ENCODE measurements at places on chromosomes 4 and X.

GRCh38 chrX:9614016-9614415 lies 149.2 kb downstream of the TBL1X start:
- no peak for DNase-seq

DNA sequence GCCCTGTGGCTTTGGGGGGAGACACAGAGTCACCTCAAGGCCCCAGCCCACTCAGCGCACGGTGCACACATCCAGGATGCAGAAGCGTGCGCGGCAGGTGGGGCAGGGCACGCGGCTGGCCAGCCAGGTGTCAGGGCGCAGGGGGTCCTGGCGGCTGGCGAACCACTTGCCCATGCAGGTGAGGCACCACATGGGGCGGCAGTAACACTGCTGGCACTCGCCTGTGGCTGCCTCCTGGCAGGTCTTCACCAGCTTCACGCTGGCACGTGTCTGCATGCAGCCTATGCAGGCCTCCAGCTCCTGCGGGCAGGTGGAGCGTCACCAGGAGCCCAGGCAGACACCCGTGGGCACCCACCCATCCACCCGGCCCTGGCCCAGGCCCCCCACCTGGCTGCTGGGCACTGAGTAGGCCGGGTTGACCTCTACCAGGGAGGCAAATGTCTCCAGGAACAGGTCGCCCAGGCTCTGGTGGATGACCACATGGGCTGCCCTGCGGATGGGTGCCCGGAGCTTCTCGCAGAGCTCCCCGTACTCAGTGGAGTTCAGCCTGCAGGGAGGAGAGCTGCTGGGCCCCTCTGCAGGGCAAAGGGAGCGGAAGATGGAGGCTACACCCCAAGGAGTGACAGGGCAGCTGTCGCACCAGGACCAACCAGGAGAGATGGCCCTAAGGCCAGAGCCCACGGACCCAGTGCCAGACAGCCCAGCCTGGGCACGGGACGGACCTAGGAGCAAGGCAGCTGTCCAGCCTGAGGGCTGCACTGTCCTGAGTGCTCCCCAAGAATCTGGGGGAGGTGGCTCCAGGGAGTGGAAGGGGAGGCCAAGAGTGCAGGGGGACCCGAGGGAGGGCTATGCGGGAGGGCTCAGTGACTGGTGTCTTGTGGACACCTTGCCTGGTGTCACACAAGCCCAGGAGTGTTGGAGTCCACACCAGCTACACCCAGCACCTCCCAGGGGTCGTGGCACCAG lies 3.7 kb downstream of the TMEM129 start:
- no peak for DNase-seq

GRCh38 chr4:145776208-145776607 lies 96.3 kb downstream of the C4orf51 start:
- no peak for DNase-seq

DNA sequence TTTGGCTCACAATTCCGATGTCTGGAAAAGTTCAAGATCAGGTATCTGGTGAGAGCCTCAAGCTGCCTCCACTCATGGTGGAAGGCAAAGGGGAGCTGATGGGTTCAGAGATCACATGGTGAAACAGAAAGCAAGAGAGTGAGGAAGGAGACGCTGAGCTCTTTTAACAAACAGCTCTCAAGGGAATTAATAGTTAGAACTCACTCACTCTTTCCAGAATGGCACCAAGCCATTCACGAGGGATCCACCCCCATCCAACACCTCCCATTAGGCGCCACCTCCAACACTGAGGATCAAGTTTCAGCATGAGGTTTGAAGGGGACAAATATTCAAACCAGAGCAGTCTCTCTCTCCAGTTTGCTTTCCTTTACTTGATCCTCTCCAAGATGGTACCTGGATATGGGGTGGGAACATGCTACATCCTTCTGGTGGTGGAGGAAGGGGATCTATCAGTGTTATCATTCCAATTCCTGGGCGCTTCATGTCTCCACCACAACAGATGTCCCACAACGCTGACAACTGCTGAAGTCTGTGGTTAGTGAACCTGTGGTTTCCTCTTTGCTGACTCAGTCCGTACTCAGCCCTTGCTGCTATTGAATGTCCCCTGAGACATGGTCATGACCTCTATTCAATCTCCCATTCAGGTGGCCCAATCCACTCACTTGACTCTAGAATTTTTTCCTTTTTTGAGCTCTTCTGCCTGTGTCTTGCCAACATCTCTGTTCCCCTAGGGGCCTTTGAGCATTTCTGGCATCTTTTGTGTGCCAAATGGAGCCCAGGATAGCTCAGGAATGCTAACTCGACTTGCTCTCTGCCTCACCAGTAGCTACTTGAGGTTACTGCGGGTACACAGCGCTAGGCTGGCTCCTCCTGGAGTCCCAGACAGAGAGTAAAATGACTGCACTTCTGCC lies 395.2 kb downstream of the MID1IP1 start:
- no peak for DNase-seq

DNA sequence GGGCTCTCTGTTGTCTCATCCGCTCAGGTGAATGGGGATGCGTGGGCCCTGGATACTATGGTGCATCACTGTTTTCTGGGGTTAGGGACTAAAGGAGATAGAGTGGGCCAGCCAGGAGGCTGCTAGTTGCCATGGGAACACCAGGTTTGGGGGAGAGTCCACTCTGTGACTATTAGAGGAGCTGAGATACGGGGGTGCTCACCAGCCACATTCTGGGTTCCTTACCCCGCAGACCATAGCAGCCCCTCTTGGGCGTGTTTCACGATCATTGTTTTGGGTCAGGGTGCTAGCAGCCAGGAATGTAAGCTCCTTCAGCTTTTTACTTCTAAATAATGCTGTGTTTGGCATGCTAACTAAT lies 4.6 kb downstream of the EFNB1 start:
- no peak for DNase-seq

DNA sequence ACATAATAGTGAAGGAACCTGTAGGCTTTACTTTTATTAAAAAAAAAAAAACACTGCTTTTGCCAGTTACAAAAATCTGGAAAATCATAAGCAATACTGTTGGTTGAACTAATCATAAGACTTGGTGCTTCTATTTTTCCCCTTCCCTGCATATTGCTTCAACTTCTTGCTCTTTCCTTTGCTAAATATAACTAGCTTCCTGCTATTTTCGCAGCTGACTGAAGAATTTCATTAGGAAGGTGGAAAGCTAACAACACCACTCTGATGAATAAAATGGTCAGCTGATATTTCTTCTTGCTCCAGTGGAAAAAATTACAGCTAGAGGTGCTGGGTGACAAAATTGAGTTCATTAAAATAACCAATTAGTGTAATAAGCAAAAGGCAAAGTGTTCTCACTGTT lies 39.3 kb downstream of the MEPE start:
- DNase-seq = no peak

GRCh38 chr4:13611283-13611842 lies 16.2 kb downstream of the BOD1L1 start:
- peak; percentile 6 for DNase-seq

DNA sequence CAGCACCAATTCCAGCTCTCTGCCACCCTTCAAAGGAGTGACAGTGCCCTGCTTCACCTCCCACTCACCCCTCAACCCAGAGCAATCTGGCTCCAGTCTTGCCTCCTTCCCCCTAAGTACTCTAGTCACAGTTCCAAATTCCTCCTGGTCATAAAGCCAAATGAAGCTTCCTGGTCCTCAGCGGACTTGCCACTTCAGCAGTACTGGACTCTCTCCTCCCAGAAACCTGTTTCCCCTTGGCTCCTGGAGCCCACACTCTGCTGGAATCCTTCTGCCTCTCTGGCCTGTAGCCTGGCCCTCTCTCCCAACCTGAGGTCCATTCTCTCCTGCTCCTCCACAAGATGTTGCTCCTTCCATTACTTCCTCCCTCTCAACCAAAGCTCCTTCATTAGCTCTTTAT lies 52.6 kb upstream of the MTM1 start:
- DNase-seq = no peak

- no peak for DNase-seq
These were observed 25.2 kb downstream of the NYX start for GRCh38 chrX:41472231-41472815.

DNA sequence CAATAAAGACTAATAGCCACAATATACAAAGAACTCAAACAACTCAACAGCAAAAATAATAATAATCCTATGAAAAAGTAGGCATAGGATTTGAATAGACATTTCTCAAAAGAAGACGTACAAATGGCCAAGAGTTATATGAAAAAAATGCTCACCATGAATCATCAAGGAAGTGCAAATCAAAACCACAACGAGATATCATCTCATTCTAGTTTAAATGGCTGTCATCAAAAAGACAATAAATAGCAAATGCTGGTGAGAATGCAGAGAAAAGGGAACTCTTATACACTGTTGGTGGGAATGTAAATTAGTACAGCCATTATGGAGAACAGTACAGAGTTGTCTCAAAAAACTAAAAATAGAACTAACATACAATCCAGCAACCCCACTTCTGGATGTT lies 18.8 kb downstream of the TLR6 start:
- DNase-seq = no peak

DNA sequence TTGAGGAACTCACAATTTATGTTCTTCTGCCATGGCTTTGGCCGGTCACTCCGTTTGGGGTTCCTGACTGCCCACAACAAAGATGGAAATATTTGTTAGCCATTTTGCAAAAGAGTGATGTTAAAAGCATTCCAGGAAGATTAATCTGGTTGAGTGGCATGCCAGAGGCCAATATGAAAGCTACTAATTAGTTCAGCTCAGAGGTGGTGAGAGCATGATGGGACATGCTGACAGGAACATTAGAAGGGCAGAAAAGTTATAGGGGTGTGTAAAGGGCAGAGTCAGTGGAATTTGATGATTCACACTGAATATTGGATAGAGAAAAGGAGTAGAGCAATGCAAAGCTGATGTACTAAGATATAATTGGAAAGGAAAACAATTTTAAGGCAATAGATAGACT lies 94.4 kb downstream of the TLL1 start:
- DNase-seq = no peak

DNA sequence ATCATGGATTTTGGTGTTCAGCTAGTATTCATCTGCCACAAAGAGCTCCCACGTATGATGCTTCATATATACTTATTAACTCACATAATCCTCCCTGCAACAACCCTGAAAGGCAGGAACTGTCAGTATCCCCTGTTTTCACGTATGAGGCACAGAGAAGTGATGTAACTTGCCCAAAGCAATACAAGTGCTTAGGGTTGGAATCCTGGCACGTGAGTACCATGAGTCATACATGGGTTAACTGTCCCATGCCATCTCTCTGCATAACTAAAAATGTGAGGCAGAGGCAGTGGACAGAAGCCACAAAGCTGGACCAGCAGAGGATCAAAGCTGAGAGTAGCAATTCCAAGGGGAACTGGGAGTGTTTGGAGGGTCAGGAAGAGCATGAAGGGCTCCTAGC lies 35.7 kb upstream of the EGFL6 start:
- no peak for DNase-seq

DNA sequence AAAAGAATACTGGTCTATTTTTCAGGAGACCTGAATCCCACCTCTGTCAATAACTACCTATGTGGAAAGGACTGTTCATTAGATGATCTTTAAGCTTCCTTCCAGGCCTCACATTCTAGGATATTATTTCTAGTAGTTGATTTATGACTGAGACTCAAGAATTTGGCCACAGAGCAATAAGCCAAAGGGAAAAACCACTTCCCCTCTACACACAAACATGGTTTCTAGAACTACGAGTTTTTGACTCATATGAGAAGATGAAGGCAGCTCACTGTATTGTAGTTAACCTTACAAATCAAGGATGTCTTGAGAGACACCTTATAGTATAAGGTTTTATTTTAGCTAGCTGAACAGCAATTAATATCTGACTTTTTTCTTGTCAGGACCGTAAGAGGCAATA lies 36.9 kb upstream of the GDPD2 start:
- no peak for DNase-seq

DNA sequence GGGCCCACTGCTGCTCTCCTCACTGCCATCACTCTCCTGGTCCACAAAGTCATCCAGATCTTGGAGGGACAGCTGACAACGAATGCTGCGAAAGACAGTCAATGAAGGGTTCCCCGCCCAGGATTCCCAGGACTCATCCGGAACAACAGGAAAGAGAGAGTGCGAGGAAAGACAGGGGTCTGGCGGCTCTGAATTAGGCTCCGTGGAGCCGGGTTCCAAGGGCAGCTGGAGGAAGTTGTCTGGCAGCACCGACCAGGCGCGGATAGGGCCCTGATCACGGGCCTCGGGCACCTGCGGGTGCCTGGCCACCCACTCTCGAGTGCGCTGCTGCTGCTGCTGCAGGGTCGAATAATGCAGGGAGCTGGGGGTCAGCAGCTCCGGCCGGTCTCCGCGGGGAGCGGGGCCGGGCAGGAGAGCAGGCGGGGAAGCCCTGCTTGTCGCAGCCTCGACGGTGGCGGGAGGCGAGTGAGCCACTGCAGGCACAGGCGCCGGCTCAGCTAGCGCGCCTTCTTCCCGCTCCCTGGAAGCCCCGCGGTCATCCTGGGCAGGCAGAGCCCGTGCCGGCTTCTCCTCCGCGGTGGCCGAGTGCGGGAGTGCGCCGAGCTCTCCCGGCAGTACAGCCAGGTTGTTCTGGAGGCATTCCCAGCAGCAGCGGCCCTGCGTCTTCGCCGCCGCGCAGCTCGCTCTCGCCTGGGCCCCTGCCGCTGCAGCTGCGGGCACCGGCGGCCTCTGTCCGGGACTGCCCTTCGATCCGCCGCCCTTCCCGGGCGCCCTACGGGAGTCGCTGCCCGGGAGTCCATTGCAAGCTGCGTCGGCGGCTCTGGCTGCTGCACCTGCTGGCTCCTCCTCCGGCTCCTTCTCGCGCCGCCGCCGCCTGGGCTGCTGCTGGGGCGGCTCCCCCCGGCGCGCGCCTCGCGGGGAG lies 1.1 kb downstream of the SOWAHB start:
- DNase-seq = no peak

DNA sequence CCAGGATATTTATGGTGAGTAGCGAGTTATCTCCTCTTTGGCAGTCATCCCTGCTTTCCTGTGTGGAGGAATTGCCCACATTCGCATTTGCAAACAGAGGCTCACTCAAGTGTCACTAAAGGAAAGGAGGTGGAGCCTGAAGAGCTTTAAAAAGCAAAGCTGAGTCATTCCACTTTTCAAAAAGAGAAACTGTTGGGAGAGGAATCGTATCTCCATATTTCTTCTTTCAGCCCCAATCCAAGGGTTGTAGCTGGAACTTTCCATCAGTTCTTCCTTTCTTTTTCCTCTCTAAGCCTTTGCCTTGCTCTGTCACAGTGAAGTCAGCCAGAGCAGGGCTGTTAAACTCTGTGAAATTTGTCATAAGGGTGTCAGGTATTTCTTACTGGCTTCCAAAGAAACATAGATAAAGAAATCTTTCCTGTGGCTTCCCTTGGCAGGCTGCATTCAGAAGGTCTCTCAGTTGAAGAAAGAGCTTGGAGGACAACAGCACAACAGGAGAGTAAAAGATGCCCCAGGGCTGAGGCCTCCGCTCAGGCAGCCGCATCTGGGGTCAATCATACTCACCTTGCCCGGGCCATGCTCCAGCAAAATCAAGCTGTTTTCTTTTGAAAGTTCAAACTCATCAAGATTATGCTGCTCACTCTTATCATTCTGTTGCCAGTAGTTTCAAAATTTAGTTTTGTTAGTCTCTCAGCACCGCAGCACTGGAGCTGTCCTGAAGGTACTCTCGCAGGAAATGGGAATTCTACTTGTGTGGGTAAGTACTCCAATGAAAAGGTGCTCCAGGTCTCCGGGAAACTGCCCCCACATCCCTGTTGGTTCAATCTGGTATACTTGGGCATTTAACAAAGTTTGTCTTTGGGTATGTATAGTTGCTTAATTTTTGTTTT lies at the start of gene EGF:
Gene EGF, plus strand, starts transcription at position 178 of the 890 bp plus-strand sequence. Its CDS starts 453 bp downstream, at position 631.
- DNase-seq = peak; percentile 3

All from midbrain (tissue), 1 donor.